ENCODE measurements at places on chromosomes 7 and 10. TPM values are rescaled to one million over a fixed set of nuclear protein-coding genes. Genes with fewer than 3 reads are reported as not detected.

IQUB gene
- total RNA-seq = 0.39 TPM

TMEM229A gene
- not detected for total RNA-seq

PRPF18 gene
- total RNA-seq = 28.8 TPM

DNA sequence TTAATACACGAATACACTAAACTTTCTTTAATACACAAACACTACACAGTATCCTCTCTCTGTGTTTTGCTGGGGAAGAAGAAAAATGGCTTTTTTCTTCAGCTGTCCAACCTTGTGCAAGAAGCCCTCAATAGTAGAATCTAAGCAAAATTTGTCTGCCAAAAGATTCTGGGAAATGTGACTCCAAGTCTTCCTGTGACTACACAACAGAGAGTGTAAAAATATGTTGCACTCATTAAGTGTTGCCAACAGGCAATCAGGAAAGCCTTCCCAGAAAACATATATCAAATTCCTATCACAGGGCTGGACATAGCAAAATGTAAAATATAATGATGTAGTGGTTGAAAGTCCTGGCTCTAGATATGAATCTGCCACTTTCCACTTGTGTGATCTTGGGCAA is 825.1 kb upstream of the ZWINT start:
- H3K4me3 ChIP-seq = no peak overlapping the region
- no peaks in the 10 kb centered on the region for H3K27me3 ChIP-seq
- no peak for DNase-seq
- no peaks in the 10 kb centered on the region for H3K4me1 ChIP-seq

GRCh38 chr7:105202616-105203015 is 186.1 kb downstream of the SRPK2 start:
- H3K4me3 ChIP-seq = no peak overlapping the region
- H3K27me3 ChIP-seq = no peaks in the 10 kb centered on the region
- peaks cover 17% of the 10 kb centered on the region for H3K4me1 ChIP-seq
- no peak overlapping the region for H3K27ac ChIP-seq

Data from suprapubic skin (tissue), 4 donors.